ENCODE measurements at places on chromosomes 6 and 20.

DNA sequence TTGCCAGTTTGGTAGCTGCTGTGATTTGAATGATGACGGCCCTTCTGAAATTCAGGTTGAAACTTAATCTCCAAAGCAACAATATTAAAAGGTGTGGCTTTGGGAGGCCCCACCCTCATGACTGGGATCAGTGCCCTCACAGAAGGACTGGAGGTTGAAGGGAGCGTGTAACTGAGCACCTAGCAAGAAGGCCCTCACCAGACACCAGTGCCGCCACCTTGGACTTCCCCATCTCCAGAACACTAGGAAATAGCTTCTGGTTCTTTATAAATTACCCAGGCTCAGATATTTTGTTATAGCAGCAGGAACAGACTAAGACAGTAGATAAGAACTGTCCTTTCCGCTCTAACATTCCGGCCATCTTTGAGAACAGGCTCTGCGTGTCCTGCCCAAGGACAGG lies 243.1 kb downstream of the DLL1 start:
- no peak for DNase-seq

GRCh38 chr6:139538366-139538765 lies 163.9 kb upstream of the CITED2 start:
- DNase-seq, result peak; percentile 83

- peak; percentile 67 for DNase-seq
Measured at GRCh38 chr6:135675862-135676261, 175.6 kb upstream of the PDE7B start.

DNA sequence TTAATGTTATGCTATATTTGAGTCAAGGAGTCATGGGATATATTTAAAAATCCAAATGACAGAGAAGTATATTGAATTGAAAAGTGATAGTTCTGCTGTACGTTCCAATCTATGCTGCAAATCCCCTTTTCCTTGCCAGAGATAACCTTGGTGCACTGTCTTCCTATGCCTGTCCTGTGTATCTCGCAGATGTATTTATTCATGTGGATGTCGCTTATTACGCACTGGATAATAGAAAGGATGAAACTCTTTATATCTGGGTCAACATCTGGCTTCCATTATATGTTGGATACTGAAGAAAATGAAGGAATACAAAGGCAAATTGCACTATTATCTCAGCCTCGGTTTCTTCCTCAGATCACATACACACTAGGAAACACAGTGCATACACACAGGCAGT lies 331.3 kb downstream of the BCKDHB start:
- no peak for DNase-seq

DNA sequence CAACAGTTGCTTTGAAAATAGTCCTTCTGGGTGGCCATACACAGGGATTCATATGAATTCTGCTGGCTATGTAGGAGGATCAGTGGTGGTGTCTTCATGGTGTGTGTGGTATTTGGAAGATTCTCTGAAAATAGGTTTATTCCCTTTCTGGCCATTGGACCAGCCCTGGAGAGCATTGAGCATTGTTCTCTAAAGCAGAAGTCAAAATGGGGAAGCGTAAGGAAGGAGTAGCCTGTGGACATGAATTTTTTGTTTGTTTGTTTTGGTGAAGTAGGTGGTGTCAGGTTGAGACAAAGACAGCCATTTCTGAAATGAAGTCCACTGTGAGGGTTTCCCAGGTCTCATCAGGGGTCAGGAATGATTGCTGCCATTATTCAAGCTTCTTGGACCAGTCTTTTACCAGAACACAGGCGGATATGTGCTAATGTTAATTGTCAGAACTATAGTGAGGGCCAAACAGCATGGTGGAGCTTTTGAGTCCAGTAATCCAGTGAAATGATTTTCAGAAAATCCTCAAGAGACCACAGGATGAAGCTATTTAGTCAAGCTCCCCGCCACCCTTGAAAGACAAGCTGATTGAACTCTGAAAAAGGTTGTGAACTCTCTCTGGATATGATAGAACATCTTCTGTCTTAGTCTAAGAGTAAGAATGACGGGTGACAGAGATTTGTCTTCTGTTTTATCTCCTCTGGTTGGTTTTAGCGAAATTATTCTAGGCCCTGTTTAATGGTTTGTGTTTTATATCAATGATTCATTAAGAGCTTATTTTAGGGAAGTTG lies 60.0 kb downstream of the DNAH8 start:
- no peak for DNase-seq

- DNase-seq, result no peak
Measured at GRCh38 chr20:11130554-11131166, 456.9 kb upstream of the JAG1 start.

DNA sequence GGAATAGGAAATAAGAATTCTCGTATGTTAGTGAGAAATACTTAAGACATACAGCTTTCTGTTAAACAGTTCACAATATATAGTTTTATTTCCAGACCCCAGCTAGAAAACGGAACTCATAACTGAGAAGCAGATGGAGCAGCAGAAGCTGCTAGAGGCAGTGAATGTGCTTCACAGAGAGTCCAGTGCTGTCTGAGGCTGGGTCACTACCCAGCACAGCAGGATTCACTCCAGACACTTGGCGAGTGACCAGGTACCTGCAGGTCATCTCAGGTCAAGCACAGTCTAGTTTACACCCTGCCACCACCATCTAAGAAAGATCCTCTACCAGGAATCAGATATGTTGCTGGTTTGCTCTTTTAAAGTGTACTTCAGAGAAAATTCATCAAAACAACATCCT lies 243.1 kb upstream of the RAB32 start:
- DNase-seq, result no peak

- no peak for DNase-seq
Measured at GRCh38 chr20:53099856-53100255, 127.7 kb downstream of the TSHZ2 start.
